ENCODE measurements at places on chromosomes 6 and 20. TPM values are rescaled to one million over a fixed set of nuclear protein-coding genes. Genes with fewer than 3 reads are reported as not detected.

CCN2 gene
- 82.6 TPM for total RNA-seq

LTA gene
- total RNA-seq = 0.11 TPM

MOG gene
- total RNA-seq = not detected

ENPP3 gene
- not detected for total RNA-seq

NKX2-2 gene
- 3.7 TPM for total RNA-seq

TSHZ2 gene
- total RNA-seq = 1.3 TPM
